MM.1S (cell line): ENCODE measurements at places on chromosomes 5 and 9.

GRCh38 chr5:123460296-123460729 lies 37.1 kb upstream of the CEP120 start:
- no peak for DNase-seq

DNA sequence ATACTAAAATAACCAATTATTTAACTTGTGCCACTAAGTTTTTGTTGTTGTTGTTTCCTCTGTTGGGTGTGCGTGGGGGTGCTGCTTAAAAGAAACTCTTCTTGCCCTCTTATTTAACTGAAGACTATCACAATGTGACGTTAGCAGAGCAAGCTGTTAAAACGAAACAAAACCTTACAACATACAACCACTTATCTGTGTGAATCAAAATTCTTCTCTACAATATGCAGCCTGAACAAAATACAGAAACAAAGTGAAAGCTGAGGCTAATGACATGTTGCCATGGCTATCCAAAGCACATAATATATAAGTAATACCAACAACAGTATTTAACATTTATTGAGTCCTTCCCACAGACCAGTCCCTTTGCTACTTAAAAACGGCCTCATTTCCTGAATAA lies 291.0 kb downstream of the FBXL17 start:
- no peak for DNase-seq

- no peak for DNase-seq
Measured at GRCh38 chr9:116420993-116421538, 266.0 kb upstream of the TRIM32 start.

- no peak for DNase-seq
Measured at GRCh38 chr9:73357607-73358006, 205.9 kb downstream of the ANXA1 start.

- no peak for DNase-seq
Measured at GRCh38 chr5:132424167-132424880, 54.8 kb downstream of the SLC22A5 start.

GRCh38 chr5:134975843-134976242 lies 8.1 kb downstream of the CATSPER3 start:
- DNase-seq = no peak

DNA sequence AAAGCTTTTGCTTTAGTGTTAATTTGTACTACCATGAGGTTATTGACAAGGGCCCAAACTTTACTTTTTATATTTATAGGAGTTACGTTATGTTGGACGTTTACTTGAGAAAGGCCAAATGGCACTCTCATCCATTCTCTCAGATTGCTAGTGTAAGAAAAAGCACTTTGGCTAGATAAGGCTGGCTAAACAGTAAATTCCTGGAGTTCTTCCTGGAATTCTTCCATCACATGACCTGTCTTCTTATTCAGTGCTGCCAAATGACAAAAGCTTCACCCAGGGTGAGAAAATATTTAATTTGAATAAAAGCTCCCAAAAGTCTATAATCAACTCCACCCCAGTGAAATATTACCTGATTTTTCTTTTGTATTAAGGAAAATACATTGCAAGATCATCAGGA lies 1568.9 kb upstream of the ACO1 start:
- DNase-seq = no peak

- DNase-seq = no peak
Measured at GRCh38 chr9:132018957-132019405, 60.7 kb downstream of the MED27 start.

DNA sequence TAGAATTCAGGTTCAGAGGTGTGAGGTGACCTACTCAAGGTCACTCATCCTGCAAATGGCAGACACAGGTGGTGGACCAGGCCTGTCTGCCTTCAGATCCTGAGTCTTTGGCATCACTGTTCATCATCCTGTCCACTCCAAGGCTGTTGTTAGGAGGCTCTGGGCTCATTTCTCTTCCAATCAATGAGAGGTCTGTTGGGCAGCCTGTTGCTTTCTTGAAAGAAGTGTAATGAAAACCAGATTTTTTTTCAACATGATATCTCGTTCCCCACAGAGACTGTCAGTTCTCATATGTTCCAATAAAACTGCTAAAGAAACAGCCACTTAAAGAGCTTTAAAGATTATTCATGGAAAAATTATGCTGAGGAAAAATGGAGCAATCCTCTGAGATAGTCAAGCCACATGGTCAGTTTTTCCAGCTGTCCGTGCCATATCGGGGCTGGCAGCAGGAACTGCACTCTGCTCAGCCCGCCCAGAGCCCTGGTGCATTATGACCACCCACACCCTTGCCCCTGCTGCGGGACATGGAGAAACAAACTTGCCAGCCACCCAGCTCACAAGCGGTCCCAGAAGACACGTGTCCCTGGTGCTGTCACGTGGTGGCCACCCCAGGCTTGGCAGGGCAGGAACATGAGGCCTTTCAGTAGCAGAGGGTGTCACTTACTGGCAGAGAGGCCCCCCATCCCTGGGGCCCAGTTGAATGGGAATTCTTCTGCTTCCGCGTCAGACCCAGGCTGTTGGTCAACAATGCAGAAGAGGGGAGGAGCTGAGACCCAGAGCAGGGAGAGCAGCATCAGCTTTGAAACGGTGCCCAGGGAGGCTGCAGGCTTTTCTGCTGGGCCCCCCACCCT lies 63.7 kb upstream of the ANGPTL2 start:
- no peak for DNase-seq

DNA sequence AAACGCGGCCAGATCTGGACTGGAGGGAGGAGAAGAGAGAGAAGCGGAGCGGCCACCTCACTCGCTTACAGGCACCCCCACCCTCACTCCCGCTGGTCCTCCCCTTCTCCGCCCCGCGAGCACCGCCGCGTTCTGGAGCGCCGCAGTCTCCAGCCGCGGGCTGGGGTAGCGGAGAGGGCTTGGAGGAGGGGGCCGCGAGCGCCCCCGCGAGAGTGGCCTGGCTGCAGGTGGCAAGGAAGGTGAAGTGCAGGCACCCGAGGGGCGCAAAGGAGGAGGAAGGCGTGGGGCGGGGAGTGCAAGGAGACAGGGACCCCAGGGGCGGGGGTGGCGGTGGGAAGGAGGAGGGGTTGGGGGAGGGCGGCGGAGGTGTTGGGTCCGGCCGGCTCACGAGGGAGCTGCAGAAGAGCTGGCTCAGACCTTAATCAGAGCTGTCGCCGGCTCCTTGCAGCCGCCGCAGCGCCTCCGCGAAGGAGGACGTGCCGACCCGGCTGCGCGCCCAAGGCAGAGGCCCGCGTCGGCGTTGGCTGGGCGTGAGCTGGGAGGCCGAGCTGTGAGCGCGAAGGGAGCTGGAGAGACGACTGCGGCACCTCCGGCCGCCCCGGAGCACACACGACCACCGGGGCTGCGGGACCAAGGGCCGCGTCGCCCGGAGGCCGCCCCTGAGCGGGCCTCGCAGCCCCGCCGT lies at the start of gene DMRT3:
Gene DMRT3 (plus strand): TSS at position 398 of the 685 bp plus-strand sequence. CDS start 347 bp downstream, outside the sequence.
- DNase-seq = peak; percentile 14

GRCh38 chr5:133193794-133194193 lies 142.0 kb downstream of the HSPA4 start:
- no peak for DNase-seq

GRCh38 chr5:72711351-72711750 lies 105.1 kb upstream of the TNPO1 start:
- no peak for DNase-seq

DNA sequence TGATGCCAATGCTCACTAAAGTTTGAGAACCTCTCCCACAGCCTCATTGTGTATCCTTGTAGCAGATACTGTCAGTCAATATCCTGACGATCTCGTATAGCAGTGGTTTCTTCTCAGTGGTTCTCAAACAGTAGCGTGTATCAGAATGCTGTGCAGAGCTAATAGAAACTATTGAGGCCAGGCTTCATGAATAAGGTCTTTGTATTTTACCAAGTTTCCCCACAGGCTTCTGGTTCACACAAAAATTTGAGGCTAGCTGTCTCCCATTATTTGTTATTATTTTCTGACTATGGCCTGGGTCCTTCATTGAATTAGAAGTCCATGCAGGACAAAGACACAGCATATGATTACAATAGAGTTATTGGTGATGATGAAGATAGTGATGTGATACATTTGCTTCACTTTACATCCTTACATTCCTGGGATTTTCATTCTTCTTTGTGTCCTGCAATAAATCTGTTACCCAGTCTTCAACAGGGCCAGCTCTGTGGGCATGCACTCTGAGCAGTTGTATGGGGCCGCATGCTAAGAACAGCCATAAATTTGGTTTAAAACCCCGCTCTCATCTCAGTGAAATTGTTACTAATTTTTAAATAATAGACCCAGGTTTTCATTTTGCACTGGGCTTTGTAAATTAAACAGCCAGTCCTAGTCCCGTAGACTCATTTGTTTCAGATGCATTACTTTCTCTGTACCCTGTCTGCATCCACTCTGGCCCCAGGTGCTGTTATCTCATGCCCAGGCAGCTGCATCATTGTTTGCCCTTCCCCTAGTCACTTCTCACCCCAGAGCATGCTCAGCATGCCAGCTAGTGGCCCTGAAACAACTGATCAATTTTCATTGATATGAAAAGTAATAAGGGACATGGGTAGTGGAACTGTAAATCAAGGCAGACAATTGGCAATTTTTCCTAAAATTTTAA lies 199.9 kb upstream of the PIK3R1 start:
- no peak for DNase-seq

DNA sequence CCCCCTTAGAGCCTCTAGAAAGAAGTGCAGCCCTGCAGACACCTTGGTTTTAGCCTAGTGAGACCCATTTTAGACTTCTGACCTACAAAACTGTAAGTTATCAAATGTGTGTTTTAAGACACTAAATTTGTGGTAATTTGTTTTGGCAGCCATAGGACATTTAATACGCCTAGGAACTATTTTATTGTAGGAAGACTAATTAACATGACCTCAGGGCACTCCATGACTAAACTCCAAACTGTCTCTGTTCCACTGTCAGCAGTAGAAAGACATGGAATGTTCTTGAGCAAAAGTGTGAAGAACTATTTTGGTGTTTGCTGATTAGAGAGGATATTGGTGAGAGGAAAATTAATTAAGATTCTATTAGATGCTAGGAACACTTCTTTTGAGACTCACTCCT lies 4.1 kb upstream of the APC start:
- no peak for DNase-seq

DNA sequence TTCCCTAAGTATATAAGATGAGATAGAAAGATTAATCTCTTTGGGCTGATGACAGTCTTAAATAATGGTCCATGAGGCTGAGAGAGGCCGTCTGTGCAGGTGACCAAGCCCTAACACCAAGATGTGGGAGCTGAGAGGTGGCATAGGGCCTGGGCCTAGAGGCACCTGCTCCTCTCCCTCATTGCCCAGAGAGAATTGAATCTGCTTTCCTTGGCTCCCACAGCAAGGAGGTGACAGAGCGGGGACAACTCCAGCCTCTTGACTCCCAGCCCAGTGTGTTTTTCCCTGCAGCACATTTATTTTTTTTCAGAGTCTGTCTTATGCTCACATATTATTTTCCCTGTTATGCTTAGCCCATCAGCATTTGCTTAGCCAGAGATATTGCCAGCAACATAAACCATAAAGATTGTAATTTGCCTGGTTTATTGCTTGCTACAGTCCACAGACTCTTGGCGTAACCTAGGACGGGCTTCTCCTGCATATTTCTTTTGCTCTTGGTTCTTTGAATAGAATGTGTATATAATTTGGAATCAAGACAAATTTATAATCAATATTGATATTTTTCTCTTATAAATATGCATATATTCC lies 105.6 kb downstream of the NTRK2 start:
- no peak for DNase-seq

- no peak for DNase-seq
Measured at GRCh38 chr5:73534011-73534644, 31.3 kb downstream of the ANKRA2 start.

DNA sequence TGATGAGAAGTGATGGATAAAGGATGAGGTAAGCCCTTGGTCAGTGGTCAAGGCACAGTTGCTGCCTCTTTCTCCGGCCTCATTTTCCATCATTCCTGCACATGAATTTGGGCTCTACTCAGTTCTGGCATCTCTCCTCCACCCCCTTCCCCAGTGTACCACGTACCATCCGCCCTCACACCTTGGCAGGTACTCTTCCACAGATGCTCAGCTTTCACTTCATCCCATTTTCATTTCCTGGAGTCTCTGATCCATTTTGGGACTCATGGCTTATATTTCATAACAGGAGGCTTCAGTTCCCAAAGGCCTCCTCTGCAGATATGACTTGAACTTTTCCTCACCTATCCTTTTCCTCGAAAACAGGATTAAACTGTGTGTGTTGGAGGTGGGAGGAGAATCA lies 326.7 kb downstream of the ASTN2 start:
- DNase-seq = no peak

DNA sequence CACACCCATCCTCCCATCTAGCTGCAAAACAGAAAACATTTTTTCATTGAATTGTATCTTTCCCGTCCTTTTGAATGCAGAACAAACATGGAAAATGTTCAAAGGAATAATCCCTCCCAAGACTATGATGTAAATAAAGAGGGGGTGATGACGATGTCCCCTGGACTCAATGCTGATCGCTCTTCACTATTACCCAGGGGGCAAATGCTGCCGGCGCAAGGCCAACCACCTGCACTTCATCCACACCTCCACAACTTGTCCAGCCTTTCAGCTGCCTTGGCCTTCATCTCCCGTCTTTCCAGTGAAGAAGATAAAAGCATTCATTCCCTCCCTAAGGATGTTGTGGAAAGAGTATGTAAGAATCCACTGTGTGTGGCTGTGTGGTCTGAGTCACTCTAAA lies 240.3 kb downstream of the AGTPBP1 start:
- DNase-seq = no peak

DNA sequence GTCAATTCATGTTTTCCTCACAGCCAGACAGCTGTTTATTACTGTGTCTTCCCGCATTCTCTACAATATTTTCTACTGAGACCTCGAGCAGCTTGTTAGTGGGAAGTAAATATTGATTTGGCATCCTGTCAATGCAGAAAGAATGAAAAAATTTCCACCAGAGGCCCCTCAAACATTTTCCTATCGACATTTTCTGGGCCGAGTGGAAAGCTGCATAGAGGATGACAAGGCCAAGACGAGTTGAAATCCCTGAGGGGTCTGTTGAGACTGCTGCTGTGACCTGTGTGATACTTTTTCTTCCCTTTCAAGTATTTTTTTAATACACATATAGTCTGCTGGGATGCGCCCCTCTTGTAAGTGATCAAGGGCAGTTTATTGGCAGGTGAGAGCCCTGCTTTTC lies 91.4 kb upstream of the SH3GL2 start:
- no peak for DNase-seq
